ENCODE measurements at places on chromosomes 3 and 15.

GRCh38 chr3:37237252-37237651 is 62.9 kb upstream of the LRRFIP2 start:
- DNase-seq = no peak

- no peak for DNase-seq
Observed at GRCh38 chr15:69172847-69173246, 12.4 kb downstream of the GLCE start.

GRCh38 chr3:8442993-8443650 is 58.5 kb upstream of the LMCD1 start:
- no peak for DNase-seq

GRCh38 chr3:36403661-36404060 is 23.4 kb downstream of the STAC start:
- DNase-seq = no peak

DNA sequence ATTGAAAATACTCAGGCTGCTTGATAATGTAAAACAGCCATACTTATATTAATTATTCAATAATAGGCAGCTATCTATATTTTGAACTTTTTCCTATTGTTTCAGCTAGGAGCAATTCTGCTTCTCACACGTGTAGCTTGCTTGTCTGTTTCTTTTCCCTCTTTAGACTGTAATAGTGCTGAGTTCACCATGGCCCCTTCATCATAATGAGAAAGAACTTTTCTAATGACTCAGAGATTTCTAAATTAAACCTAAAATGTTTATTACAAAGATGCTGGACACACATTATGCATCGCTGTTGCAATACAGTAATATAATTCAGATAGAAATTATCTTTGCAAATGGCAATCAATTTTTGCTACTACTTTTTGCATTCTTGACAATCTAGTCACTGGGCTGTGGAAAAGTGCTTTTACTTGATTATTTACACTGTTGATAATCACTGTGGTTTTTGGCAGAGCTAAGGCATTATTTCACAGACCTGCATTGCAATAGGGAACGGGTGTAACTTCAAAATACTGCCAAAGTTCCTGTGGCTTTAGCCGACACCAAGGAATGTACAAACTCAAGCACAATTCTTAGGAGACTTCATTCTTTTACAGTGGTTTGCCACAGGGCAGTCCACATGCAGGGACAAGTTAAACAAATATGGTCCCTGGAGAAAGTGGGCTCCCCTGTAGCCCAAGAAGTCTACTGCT is 281.0 kb upstream of the TBL1XR1 start:
- no peak for DNase-seq

- peak; percentile 67 for DNase-seq
Observed at GRCh38 chr3:141487521-141488252, 860 bp downstream of the RASA2 start.

GRCh38 chr3:4224331-4224730 is 78.8 kb upstream of the SETMAR start:
- DNase-seq = no peak

- DNase-seq = no peak
Observed at GRCh38 chr3:73418681-73419080, 206.1 kb downstream of the PDZRN3 start.

DNA sequence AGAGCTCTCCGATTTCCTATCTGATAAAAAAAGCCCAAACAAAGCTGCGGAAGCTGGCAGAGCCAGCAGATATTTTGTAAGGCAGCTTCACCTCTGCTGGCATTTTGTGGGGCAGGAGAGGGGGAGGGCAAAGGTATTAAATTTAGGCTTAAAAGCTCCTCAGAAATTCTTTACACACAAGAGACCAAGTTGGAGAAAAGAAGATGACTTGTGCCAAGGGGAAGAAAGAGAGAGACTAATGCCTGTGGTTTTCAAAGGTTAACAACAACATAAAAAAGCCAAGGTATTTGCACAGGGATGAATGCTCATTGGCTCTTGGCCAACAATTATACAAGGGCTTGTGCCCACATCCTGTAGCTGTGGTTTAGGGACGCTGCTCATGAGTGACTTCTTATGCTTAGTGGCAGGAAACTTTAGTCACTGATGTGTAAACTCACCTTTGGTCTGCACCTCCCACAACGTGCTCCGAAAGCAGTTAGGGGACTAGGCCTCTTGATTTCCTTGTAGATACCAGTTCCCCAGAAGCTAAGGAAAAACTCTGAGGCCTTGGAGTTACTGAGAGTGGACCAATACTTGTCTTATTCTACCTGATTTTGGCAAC is 152.9 kb downstream of the TPRG1 start:
- DNase-seq = peak; percentile 53

GRCh38 chr3:157409516-157409915 is 27.1 kb upstream of the PTX3 start:
- no peak for DNase-seq

- DNase-seq = no peak
Observed at GRCh38 chr3:54845551-54845950, 82.3 kb downstream of the LRTM1 start.

DNA sequence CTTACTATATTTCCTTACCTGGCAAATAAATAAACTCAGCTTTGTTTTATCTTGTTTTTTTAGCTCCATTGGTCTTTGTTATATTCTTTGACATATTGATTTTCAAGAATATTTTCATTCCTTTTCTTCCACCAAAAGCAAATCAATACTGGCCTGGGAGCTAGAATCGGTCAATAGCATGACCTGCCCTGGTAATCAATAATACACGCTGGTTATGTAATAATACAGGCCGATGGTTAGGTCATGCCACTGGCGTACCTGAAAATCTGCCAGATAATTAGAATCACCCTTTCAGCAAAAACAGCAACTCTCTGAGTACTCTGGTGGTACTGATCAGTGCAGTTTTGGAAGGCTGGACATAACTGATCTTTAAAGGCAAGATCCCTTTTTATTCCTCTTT is 39.9 kb downstream of the PEAK1 start:
- no peak for DNase-seq
